ENCODE measurements at places on chromosomes 11 and 22.
A peak's percentile ranks its signal among the peaks of the same experiment; 100 is the strongest.

DNA sequence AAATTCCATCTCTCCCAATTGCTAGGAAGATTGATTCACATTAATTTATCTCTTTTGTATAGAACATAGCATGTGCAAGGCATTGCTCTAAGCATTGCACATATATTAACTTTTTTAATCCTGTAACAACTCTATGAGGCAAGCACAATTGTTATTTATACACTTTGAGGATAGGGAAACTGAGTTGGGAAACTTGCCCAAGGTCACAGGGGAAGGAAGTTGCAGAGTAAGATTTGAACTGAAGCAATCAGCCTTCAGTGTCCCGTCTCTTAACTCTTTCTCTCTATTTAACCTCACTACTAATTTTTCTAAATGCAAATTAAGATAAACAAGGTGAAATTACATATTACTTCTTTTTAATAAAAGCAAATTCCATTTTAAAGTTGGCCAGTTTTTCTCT is 22.2 kb downstream of the OR56B4 start:
- no peak for DNase-seq

- DNase-seq = no peak
Observed at GRCh38 chr11:129992161-129992944, 10.3 kb downstream of the PRDM10 start.

GRCh38 chr11:49405743-49406142 is 197.3 kb upstream of the FOLH1 start:
- no peak for DNase-seq

DNA sequence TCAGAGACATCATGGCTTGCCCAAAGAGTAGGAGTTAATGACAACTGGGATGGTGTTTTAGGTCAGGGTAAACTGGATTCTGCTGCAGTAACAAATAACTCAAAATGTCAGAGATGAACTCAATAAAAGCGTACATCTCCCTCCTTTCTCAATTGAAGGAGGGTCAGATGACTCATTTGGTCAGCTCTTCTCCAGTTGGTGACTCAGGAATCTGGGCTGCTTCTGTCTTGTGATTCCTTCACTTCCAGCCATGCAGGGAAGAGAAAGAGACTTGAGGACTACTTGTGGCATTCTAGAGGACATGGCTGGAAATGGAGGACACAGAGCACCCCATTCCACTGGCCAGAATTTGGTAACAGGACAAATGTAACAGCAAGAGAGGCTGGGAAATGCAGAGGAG is 3.2 kb upstream of the SYT13 start:
- DNase-seq = peak; percentile 21

DNA sequence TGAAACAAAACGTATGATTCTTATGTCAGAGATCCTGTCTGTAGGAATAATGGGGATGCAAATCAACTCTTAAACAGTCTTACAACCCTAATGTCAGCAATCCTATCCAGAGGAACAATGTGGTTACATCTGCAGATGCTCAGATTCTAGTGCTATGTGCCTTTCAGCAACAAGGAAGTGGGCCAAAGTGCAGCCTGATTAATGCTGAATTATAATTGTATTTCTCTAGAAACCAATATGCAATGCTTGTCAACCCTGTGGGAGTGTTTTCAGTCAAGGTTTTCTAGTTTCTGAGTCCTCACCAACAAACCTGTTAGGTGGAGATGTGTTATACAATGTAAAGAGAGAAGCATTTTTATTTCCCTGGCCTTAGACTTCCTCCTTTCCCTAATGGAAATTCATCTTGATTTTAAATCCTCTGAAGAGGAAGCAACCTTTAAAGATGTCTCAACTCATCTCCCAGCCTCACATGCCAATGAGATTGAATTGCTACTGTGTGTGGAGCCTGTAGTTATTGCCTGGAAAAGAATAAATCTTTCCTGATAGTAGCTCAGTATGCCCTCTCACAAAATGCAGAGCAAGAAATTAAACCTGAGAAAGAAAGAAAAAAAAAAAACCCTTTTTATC is 26.2 kb upstream of the TMEM123 start:
- DNase-seq = no peak

DNA sequence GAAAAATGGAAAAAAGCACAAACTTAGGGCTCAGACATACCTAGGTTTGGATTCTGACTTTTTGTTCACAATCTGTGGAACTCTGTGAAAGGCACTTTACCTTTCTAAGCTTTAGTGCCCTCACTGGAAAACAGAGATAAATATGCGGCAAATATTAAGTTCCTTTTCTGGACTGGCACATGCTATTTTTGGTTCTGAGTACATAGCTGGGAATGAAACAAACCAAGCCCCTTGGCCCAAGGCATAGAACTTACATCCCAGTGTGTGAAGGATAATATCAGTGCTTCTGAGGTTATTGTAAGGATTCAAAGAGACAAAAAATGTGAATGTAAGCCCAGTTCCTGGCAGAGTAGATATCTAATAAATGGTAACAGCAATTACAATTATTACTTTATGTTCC is 227.5 kb downstream of the ADAMTS15 start:
- no peak for DNase-seq

- no peak for DNase-seq
Observed at GRCh38 chr11:45092901-45093760, 53.3 kb upstream of the PRDM11 start.

GRCh38 chr22:17096071-17096470 is 11.3 kb downstream of the IL17RA start:
- DNase-seq = no peak

GRCh38 chr11:30016588-30017363 is at the start of gene KCNA4:
Gene KCNA4 (minus strand): TSS chr11:30017030. CDS start chr11:30012678, 4,352 bp downstream.
- no peak for DNase-seq

DNA sequence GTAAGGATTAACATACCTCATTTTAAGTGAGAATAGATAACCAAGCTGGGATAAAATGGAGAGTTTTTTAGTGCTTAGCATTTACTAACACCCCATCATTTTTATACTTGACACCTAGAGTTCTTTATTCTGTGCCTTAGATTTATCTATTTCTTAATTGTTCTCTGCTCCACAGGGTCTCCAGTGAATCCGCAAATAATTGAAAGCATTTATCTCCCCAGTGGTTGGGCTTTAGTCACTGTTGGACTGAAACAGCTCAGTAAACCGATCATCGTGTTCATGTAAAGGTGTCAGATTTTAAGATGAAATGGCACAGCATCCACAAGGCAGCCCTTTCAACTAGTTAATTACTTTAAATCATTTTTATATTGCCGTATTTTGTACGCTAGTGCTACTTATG is 17.8 kb upstream of the GRIA4 start:
- DNase-seq = no peak

- DNase-seq = no peak
Observed at GRCh38 chr22:24500277-24500820, 5.2 kb downstream of the UPB1 start.

DNA sequence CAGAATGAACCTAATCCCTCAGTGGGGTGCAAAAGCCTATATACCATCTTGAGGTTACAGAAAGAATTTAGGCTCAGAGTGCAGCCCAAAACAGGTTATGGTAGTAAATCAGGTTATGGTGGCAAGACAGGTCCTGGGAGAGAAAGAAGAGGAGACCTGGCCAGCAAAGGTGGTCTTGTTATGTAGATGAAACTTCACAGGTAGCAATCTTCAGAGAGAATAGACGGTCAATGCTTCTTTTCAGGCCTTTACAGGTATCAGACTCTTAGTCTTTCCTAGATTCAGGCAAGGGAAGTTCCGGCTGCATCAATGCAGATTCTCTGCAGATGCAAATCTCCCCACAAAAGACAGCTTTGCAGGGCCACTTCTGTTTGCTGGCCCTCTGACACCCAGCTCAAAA is 45.8 kb upstream of the SORL1 start:
- no peak for DNase-seq

- peak; percentile 63 for DNase-seq
Observed at GRCh38 chr11:106391771-106392420, 314.4 kb downstream of the AASDHPPT start.

- peak; percentile 98 for DNase-seq
Observed at GRCh38 chr11:9802291-9802861, 138.5 kb downstream of the SWAP70 start.

All from GM04503 (cell line).